ENCODE measurements at places on chromosomes 2 and 18.

DNA sequence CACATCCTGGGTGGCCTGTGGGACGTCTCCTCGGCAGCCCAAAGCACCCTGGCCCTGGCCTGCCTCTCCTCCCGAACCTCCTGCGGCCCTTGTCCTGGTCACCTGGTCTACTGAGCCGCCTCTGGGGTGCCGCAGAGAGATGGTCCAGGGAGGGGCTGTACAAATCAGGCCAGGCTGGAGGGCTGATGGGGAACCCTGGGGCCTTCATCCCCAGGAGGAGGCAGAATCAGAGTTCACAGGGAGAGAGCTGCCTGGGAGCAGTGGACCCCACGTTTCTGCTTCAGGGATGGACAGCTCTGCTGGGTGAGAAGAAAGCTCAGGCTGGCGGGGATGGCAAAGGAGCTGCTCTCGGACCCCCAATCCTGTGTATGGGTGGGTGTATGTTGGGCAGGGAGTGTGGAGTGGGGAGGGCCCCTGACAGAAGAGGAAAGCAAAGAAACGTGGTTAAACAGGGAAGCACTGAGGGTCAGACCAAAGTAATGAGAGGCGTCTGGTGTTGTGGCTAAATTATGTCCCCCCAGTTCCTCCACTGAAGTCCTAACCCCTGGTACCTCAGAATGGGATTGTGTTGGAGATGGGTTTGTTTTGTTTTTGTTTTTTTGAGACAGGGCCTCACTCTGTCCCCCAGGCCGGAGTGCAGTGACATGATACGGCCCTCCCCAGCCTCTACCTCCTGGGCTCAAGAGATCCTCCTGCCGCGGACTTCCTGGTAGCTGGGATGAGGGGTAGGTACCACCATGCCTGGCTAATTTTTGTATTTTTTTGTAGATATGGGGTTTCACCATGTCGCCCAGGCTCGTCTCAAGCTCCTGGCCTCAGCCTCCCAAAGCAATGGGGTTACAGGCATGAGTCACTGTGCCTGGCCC, 73.4 kb upstream of the SMAD7 start:
- DNase-seq, result no peak

GRCh38 chr2:118130385-118130784, 42.1 kb downstream of the INSIG2 start:
- no peak for DNase-seq

GRCh38 chr18:2913398-2914005, 66.7 kb downstream of the EMILIN2 start:
- no peak for DNase-seq

GRCh38 chr18:70523035-70523791, 234.4 kb downstream of the SOCS6 start:
- peak; percentile 52 for DNase-seq

- peak; percentile 4 for DNase-seq
Measured at GRCh38 chr18:41767960-41768359, 187.1 kb upstream of the PIK3C3 start.

- no peak for DNase-seq
Measured at GRCh38 chr2:112692918-112693317, 27.9 kb upstream of the NT5DC4 start.

Measured in SHP77 (cell line).